ENCODE measurements at places on chromosomes 3 and 15. TPM values are rescaled to one million over a fixed set of nuclear protein-coding genes. Genes with fewer than 3 reads are reported as not detected.

CYP1A2 gene
- 21.8 TPM for polyA plus RNA-seq

SEMA3F gene
- 2.7 TPM for polyA plus RNA-seq

GRCh38 chr3:111926266-111926676 lies 52.6 kb upstream of the ABHD10 start:
- H3K27me3 ChIP-seq: no peaks in the 10 kb centered on the region
- H3K36me3 ChIP-seq: peaks cover 5% of the 10 kb centered on the region
- H3K4me1 ChIP-seq: peaks cover 1% of the 10 kb centered on the region
- no peak for DNase-seq
- H3K4me3 ChIP-seq: no peak overlapping the region
- H3K27ac ChIP-seq: no peak overlapping the region

DNA sequence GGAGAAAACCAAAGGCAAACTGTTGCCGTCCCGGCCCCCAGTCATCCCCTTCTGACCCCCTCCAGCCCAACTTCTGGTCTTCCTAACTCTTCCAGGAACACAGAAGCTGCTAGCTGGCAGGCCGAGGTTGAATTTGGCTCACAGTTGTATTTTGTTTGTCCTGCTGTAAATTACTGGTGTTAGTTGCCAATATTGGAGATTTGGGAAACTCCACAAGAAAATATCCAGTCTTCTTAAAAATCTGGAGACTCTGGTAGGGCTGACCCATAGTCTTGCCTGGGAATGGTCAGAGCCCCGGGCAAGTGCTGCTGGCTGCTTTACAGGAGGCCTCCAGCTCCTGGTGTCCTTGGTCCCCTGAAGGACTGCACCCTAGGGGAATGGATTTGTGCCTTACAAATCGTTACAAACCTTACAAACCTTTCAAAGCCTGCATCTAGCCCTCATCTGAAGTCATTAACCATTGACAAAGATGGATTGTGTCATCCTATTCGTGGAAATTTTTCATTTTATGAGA lies 112.0 kb upstream of the MCTP2 start:
- DNase-seq: no peak
- H3K27ac ChIP-seq: no peak overlapping the region
- H3K27me3 ChIP-seq: peaks cover 2% of the 10 kb centered on the region
- H3K36me3 ChIP-seq: no peaks in the 10 kb centered on the region
- no peak overlapping the region for H3K4me3 ChIP-seq
- no peaks in the 10 kb centered on the region for H3K4me1 ChIP-seq

Data from liver (tissue), 10 donors.